NCI-H748 treated with DMSO at 0.1 percent for 48 hours (cell line): ENCODE measurements at places on chromosomes 5 and 9.

GRCh38 chr9:100099722-100100042 is 639 bp downstream of the INVS start:
- no peak for DNase-seq

GRCh38 chr5:125083981-125084380 is 337.5 kb upstream of the ZNF608 start:
- no peak for DNase-seq

- DNase-seq: no peak
Measured at GRCh38 chr5:74116266-74116665, 490.3 kb downstream of the ARHGEF28 start.

- no peak for DNase-seq
Measured at GRCh38 chr5:24742334-24742733, 97.6 kb upstream of the CDH10 start.

GRCh38 chr5:177022386-177023302 is at the start of gene ZNF346:
ZNF346 (plus strand) TSS chr5:177022696; CDS start chr5:177022739, 43 bp downstream.
- peak; percentile 87 for DNase-seq

- no peak for DNase-seq
Measured at GRCh38 chr5:1009359-1010180, 968 bp downstream of the NKD2 start.

DNA sequence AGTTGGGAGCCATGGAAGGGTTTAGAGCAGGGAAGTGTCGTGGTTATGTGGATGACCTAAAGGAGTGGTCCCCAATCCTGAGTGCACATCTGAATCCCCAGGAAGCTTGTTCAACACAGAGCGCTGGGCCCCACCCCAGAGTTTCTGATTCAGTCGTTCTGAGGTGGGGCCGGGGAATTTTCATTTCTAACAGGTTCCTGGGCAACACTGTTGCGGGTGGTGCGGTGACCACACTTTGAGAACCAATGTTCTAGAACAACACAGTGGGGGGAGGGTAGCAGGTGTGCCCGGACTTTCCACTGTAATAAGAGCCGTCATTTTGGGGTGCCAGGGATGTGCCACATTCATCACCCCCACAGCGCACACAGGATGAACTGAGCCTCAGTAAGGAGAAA is 39.3 kb downstream of the DUSP1 start:
- DNase-seq: no peak

GRCh38 chr5:23507278-23507685 is at the start of gene PRDM9:
PRDM9 (plus strand) TSS chr5:23507609; CDS start chr5:23509034, 1,425 bp downstream.
- peak; percentile 99 for DNase-seq

DNA sequence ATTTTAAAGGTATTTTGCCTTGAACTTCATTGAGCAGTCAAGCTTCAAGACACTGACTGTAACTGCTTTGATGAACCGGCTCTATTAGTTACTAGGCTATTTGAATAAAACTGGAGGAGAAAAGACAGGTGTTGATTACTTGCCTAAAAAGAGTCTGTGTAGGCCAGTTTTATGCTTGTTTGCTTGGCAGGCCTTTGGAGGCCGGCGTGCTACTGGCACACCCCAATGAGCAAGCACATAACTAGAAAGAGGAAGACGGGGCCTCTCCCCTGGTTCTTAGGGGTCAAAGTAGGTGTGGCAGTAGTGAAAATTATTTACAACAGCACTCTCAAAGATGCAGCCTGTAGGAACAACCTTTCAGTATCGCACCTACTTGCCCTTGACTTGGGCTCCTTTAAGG is 2.1 kb upstream of the ZFR start:
- DNase-seq: no peak

GRCh38 chr9:100869326-100869725 is 159.2 kb upstream of the PLPPR1 start:
- no peak for DNase-seq

GRCh38 chr9:104088416-104088815 is 5.7 kb upstream of the SMC2 start:
- no peak for DNase-seq

DNA sequence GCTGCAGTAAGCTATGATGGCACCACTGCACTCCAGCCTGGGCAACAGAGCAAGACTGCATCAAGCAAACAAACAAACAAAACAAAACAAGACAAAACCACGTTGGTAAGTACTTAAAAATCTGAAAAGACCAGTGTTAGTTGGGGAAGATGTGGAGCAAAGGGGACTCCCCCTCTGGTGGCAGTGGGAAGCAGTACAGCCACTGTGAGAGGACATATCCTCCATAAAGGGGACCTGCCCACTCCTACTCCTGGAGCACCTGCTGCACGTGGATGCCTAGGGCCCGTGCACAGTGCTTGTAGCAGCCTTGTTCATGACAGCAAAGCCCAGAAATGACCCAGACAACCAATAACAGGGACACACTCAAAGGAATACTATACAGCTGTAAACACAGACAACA is 17.0 kb upstream of the IPPK start:
- no peak for DNase-seq
